ENCODE measurements at places on chromosomes 6 and 20.

GRCh38 chr20:38895098-38895949 lies 30.9 kb upstream of the FAM83D start:
- no peak for DNase-seq

DNA sequence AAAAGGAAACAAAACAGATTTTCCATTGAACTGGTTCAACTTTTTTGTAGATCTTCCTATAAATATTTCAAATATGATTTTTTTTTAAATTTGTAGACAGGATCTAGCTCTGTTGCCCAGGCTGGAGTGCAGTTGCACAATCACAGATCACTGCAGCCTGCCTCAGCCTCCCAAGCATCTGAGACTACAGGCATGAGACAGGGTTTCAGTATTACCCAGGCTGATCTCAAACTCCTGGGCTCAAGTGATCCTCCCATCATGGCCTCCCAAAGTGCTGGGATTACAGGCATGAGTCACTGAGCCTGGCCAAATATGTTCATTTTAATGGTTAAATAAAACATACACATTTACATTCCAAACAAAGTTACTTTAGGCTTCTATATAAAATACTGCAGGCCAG lies 33.6 kb downstream of the SAMHD1 start:
- DNase-seq: no peak

DNA sequence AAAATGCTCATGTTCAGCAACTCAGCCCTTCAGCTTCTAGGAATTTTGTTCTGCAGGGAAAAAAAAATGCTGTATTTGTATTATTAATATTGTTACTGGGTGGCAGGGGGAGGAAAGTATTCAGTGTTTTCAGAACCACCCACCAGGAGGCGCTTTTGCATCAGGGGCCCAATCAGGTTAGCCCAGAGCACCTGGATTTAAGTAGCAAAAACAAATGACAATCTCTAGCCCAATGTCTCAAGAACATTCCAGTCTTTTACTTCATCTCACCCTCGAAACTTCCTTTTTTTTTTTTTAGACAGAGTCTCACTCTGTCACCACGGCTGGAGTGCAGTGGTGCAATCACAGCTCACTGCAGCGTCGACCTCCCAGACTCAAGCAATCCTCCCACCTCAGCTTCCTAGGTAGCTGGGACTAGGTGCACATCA lies 635 bp upstream of the C20orf203 start:
- DNase-seq: peak; percentile 72

DNA sequence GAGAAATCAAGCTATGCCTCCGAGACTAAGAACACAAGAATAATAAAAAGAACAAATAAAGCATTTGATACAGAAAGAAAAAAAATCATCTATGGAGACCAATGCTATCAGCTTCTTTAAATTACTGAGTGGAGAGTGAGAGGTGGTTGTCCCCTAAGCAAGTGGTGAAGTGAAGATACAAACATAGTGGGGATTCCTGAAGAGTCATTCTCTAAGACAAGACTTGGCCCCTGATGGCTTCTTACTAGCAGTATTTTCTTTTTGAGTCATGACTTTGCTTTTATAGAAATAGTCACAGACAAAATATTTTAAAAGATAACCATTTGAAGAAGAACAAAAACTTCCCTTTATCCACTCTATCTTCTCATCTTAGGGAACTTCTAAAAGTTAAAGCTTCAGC lies 261.4 kb upstream of the PRDM1 start:
- no peak for DNase-seq

DNA sequence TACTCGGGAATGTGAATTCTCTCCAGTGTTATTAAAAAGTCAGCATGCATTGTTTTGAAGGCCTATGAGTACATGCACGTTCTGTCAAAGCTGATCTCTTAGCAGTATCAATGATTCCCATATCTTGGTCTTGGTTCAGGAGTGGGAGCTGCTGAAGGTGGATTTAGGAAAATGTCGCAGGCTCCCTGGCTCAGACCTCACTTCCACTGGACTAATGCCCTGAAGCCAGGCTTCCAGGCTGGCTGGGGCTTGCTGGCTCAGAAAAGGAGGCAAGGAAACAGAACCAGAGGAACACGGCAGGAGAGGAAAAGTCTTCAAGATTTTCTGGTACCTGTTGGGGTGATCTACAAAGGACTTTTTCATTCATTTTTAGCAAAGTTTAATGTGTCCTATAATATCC lies 81.6 kb downstream of the OLIG3 start:
- DNase-seq: no peak

DNA sequence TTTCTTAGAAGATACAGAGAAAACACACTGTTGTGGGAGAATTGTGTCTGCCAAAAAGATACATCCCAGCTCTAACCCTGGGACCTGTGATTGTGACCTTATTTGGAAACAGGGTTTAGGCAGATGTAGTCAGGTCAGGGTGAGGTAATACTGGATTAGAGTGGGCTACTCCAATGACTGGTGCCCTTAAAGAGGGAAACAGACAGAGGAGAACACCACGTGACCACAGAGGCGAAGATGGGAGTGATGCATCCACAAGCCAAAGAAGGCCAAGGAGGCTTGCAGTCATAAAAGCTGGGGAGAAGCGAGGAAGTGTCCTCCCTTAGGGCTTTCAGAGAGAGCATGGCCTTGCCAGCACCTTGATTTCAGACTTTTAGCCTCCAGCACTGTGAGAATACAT lies 35.6 kb downstream of the SLC52A3 start:
- no peak for DNase-seq

DNA sequence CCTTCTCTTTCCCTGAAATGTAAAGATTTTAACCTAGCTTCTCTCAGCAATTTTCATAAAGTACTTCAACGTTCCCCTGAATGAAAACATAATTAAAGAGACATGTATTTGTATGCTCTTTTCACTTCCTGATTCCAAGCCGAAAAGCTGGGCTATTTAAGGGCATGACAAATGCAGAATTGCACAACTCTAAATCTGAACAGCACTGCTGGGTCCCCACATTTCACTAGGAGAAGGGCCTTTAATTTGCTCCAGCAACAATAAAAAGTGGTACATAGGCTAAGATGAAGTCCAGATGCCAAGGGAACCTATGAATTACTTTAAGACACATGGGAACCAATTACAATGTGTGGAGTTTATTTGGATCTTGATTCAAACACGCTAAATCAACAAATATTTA lies 42.0 kb downstream of the IRAK1BP1 start:
- no peak for DNase-seq

DNA sequence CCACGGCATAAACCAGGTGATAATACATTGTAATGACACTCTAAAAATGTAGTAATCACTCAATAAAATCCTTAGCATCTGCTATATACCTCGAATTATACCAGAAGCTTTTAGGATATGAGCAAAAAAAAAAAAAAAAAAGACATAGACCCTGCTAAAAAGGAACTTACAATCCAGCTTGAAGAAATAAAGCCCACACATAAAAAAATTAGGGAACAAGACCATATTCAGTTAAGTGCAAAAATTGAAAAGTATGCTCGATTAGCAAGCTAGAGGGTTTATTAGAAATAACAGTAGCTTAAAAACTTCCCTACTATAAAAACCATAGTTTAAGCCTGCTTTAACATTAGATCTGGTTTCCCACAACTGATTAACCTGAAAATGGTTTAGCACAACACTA lies 135.6 kb downstream of the GMPR start:
- no peak for DNase-seq

- no peak for DNase-seq
These were observed 142.0 kb downstream of the DLL1 start for GRCh38 chr6:170148709-170149470.

- DNase-seq: no peak
These were observed 130.1 kb upstream of the SLC2A12 start for GRCh38 chr6:134182528-134182927.

DNA sequence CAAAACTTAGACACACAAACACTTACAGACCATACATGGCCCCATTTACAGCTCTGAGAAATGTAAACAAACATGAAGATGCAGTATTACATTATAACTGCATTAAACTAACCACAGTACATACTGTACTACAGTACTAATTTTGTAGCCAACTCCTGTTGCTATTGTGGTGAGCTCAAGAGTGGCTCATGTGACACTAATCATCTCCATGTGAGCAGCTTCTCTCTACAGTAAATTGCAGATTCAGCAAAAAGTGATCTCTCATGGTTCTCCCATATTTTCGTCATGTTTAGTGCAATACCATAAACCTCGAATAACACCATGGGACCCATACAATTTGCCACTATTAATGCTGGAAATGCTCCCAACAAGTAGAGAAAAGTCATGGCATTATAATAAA lies 860.4 kb downstream of the EPHA7 start:
- no peak for DNase-seq

GRCh38 chr20:46803123-46804020 lies 91.3 kb upstream of the EYA2 start:
- DNase-seq: no peak

GRCh38 chr6:6820641-6821238 lies 232.2 kb downstream of the LY86 start:
- no peak for DNase-seq

- DNase-seq: no peak
These were observed 3.9 kb upstream of the TEAD3 start for GRCh38 chr6:35500782-35501181.

- no peak for DNase-seq
These were observed 21.4 kb upstream of the TXLNB start for GRCh38 chr6:139313229-139313628.

DNA sequence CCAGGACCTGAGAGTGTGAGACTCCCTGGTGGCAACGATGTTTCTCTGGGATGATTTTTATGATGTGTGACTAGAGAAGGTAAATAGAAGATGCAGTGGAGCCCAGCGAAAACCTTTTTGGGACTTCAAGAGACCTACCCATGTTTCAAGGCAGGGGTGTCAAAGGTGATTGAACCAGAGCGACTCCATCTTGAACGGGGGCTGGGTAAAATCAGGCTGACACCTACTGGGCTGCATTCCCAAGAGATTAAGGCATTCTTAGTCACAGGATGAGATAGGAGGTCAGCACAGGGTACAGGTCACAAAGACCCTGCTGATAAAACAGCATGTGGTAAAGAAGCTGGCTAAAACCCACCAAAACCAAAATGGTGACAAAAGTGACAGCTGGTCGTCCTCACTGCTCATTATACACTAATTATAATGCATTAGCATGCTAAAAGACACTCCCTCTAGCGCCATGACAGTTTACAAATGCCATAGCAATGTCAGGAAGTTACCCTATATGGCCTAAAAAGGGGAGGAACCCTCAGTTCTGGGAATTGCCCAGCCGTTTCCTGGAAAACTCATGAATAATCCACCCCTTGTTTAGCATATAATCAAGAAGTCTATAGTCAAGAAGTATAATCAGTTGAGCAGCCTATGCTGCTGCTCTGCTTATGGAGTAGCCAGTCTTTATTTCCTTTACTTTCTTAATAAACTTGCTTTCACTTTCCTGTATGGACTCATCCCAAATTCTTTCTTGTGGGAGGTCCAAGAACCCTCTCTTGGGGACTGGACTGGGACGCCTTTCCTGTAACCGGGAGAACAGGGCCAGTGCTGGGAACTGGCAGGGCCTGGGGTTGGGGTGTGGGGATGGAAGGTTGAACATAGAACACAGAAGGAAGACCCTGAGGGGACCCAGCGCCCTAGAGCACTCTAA lies 526.4 kb downstream of the QKI start:
- no peak for DNase-seq

DNA sequence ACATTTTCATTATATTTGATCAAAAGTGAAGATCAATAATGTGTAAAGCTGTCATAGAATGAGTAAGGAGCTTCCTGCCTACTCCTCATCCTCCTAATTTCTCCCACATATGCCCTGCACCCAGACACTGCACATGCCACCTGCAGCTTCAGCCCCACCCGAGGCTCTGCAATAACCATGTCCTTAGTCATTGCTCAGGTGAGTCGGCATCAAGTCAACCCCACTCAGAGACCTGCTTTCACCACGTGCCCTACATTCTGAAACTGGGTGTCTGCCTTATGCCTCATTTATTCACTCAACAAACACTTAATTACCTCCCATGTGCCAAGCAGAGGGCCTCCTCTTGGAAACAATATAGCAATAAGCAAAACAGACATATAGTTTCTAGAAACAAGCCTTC lies 15.4 kb upstream of the TNFAIP3 start:
- DNase-seq: peak; percentile 17

DNA sequence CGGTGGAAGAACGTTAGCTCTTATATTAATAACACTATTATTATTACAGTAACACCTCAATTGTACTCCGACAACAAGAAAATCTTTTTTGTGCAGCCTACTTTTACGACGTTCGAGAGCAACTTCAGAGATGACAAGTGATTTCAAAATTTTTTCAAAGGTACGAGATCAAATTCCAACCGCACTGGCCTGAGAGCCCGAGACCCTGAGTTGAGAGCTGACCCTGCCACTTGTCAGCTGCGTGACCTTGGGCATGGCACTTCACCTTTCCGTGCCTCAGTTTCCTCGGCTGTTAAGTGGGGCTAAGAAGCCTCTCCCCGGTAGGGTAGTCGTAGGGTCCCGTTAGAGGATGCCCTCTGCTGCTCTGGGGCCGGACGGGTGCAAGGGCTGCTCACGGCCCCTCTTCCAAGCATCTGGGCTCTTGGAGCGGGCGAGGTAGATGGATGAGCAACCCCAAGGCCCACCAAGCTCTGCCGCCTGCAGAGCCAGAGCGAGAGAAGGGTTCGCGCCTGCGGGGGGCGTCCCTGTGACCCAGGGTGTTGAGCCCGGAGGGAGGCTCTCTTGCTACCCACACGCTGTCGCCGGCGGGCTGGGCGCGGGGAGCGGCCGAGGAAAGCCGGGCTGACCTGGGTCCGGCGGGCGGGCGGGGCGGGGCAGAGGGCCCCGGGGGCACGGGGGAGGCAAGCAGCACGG lies 510 bp downstream of the NDRG3 start:
- DNase-seq: peak; percentile 37

DNA sequence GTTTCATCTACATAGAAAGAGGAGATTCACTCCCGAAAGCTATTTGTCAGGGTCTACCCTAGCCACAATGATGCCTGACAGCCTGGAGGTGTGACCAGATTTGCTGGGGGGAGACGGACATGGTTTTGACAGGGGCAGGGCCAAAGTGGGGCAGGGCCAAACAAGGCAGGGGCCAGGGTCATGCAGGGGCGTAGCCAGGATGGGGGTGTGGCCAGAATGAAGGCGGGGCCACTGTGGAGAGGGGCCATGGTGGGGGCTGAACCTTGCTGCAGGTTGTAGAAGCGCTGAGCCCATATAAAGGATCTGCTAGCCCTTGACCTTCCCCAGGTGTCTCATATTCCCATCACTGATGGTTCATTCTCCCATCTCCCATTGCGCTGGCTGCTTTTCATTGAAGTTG lies 184.1 kb upstream of the SULF2 start:
- no peak for DNase-seq

DNA sequence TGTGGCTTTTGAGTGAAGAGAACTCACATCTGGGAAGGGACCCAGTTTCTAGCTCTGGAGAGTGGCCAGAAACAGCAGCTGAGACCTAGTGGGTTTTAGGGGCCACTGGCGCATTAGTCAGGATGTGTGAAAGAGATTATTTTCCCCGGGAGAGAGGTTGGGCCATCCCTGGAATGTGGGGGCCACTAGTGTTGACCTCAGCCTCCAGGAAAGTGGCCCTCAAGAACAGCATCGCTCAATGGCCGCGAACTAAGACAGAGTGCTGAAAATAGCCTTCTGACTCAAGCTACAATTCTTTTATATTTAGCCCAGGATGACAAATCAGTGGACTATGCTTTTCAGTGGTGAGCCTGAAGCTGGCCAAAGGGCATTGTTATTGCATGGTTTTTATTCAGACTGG lies 210.4 kb upstream of the RNF24 start:
- no peak for DNase-seq
